Peyer's patch (tissue), 4 donors: ENCODE measurements at places on chromosomes 3 and 15. TPM values are rescaled to one million over a fixed set of nuclear protein-coding genes. Genes with fewer than 3 reads are reported as not detected.

CTXN2 gene
- total RNA-seq, result not detected

TMEM40 gene
- not detected for total RNA-seq

FAM107A gene
- total RNA-seq, result 93.3 TPM

CX3CR1 gene
- not detected for total RNA-seq

RAB6B gene
- 0.80 TPM for total RNA-seq

GRCh38 chr3:81268526-81268925 is 492.9 kb downstream of the GBE1 start:
- DNase-seq, result no peak

DNA sequence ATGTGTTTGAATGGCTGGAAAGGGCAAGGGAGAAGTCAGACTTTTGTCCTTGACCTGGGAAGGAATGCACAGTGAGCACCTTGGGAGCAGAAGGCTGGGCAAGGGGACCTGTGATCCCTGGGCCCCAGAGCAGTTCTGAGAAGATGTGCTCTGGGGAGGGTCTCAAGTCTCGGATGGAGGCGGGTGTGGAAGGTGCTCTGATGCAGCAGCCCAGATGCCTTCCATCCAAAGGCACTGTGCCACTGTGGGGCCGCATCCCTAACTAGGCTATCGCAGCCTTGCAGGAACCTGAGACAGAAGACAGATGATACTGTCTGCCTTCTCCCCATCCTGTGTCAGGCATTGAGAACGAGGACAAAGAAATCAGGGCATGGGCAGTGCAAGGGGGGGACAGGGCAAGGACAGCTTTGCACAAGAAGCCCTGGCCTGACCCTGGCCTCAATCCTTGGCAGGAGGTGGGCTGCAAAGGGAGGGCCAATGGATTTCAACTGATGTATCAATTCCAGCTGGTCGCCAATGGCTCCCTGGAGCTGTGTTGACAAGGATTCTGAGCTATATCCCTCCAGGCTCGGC is 14.6 kb upstream of the PRKCD start:
- DNase-seq, result no peak

- DNase-seq, result no peak
Observed at GRCh38 chr3:8968375-8968882, 5.2 kb upstream of the RAD18 start.

- no peak for DNase-seq
Observed at GRCh38 chr15:32965897-32966296, 228.6 kb downstream of the FMN1 start.

- DNase-seq, result peak; percentile 15
Observed at GRCh38 chr3:8324747-8325146, 176.9 kb upstream of the LMCD1 start.
